Mesothelial cell of epicardium (in vitro differentiated cells): ENCODE measurements at places on chromosomes 16 and 17.

GRCh38 chr17:72802726-72803125 lies 289.8 kb downstream of the SLC39A11 start:
- no peak for DNase-seq

- no peak for DNase-seq
These were observed 6.8 kb upstream of the CCL3L1 start for GRCh38 chr17:36203335-36203734.

- no peak for DNase-seq
These were observed 238.2 kb downstream of the RBFOX3 start for GRCh38 chr17:79372470-79373238.

DNA sequence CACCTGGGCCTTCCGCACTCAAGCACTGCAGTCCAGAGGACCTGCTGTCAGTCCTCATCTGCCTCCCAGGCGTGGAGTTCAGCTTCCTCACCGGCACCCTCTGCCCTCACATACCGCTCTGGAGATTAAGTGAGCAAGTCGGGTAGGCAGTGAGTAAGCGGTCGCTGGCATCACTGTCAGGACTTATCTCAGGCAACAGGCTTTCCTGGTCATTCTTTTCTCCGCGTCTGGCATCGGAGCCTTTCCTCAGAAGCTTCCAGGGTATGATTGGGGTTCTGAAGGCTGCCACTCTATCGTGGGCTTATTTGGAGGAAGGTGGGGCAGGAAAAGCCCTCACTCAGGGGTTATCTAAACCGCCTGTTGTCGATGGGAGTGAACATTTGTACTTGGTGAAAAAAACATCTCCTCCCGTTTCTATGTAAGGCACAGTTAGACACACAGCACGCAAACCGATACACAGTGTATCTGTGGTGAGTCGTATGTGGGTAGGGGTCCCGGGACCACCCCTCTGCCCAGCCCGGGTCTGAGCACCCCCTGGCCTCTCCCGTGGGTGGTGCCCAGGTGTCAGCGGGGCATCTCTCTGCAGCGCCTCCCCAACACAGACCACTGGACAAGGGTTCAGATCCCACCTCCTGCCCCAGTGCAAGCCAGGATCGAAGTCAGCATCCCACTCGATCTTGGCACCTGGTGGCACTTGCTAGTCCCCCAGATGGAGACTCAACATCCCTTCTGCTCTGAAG lies 92.5 kb upstream of the PLCG2 start:
- no peak for DNase-seq
